ENCODE measurements at places on chromosomes 7 and 10.
A peak's percentile ranks its signal among the peaks of the same experiment; 100 is the strongest.

- no peak for DNase-seq
Measured at GRCh38 chr10:104581884-104582601, 59.0 kb upstream of the SORCS3 start.

DNA sequence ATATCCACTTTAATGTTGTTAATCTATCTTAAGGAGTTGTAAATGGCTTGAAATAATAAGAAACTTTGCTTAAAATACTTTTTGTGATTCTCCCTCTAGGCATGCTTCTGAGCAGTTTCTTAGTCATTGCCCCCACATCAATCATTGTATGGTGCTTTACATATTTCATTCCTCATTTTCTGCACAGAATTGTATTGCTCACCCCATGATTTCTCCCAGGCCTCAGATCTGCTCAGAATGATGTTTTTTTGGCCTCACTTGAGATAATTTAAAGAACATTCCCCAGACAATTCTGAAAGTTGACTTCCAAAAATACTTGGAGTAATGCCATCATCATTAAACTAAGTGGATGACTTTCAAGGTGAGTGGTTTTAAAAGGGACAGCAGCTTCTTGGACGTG lies 82.1 kb upstream of the PRPS1L1 start:
- no peak for DNase-seq

GRCh38 chr10:71708897-71709882 lies 10.4 kb downstream of the C10orf105 start:
- no peak for DNase-seq

GRCh38 chr10:114822444-114823076 lies 980 bp downstream of the FHIP2A start:
- DNase-seq = peak; percentile 86

DNA sequence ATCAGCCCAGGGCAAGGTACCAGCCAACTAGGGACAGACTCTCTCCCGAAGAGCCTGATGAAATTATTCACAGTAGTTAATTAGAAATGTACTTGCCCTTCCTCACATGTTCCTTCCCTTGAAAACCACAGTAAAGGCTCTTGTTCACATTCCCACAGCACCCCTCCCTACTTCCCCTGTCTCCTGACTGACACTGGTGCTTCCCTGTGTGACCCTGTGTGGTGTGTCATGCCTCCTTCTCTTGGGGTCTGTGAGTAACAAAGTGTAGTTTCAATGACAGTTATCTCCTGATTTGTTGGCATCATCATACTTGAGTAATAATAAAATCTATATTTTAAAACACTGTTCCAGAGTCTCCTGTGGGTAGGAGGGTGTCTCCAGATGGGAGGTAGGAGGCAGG lies 209.7 kb downstream of the ABCA13 start:
- no peak for DNase-seq

GRCh38 chr7:50346545-50347497 lies 42.3 kb downstream of the IKZF1 start:
- no peak for DNase-seq

- DNase-seq = peak; percentile 76
Measured at GRCh38 chr10:88728107-88728763, 22.2 kb downstream of the LIPK start.

DNA sequence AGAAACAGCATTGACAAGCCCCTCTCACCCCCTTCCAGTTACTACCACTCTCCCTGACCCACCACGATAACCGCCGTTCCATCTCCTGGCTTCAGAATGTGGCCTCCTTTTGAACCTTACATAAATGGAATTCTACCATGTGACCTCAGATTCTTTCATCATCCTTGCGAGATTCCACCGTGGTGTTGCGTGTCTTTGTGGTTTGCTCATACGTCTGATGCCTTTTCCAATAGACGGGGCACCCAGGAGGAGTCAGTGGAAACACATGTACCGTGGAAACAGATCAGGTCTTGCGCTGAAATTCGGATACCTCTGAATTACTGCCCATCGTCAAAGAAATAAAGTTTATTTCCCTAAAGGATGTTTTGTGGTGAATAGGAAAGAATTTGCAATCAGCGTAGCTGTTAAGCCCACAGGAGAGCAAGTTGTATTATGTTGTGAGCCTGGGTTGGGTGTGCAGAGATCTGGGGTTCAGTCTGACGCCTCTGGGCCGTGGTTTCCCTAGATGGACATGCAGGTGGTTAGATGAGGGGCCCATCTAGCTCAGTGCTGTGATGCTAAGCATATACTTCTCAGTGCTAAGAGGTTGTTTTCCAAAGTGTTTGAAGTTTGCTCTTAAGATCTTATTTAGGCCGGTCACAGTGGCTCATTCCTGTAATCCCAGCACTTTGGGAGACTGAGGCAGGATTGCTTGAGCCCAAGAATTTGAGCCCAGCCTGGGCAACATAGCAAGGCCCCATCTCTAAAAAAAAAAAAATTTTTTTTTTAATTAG lies 29.1 kb downstream of the GTF2IRD1 start:
- DNase-seq = no peak

DNA sequence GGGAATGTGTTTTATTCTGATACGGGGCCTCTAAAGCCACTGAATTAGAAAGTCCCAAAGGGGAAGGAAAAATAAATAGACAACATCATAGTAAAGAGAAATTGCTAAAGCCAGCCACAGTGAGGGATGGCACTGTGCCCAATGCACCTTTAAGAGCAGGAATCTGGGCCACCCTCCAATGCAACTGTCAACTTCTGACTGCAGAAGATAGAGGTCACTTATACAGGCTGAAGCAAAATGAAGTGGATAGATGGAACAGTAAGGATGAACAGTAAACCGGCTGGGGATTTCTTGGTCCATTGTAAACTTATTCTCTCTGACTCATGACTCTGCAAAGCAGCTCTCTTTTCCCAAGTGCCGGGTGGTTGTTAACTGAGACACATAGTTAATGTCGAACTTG lies 54.0 kb upstream of the KCNIP2 start:
- no peak for DNase-seq

GRCh38 chr10:85914720-85915119 lies 451.9 kb downstream of the GRID1 start:
- DNase-seq = no peak

DNA sequence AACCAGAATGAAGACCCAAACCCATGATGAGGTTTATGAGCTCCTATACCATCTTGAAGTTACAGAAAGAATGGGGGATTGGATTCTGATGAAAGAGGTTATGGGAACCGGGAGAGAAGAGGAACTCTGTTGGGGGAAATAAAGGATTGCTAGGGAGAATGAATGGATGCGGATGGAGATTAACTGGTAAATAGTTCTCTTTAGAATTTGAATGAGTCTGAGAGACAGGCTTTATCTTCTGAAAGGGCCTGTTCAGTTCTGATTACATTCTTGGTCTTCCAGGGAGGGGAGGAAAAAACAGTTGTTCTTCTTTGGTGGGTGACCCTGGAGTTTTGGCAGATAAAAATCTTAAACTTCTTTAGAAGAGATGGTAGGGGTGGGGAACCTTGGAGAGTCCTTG lies 13.9 kb downstream of the SUGCT start:
- no peak for DNase-seq

DNA sequence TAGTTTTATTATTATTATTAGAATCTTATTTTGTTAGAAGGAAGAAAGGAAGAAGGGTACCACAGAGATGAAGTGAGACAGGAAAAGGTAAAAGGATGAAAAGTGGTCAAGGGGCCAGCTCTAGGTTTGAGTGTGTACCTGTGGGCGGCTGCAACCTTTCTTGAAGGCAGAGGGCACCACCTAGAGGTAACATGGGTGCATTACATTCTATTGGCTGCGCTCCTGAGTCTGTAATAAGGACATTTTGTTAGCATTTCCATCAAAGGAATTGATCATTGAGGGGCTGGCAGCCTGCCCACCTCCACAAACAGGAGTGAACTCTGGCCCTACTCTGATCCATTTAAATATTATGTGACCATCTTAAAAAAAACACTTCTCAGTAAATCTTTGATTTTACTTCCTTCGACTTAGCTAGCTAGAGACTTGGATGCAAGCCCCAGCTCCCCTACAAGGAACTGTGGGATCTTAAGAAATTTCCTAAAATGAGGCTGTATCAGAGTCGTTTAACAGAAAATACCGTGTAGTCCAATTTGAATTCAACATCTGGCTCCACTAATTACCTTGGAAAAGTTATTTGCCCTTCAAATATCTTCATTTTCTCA lies 610.4 kb downstream of the IPMK start:
- DNase-seq = no peak

- DNase-seq = no peak
Measured at GRCh38 chr10:3969876-3970666, 185.1 kb upstream of the KLF6 start.

DNA sequence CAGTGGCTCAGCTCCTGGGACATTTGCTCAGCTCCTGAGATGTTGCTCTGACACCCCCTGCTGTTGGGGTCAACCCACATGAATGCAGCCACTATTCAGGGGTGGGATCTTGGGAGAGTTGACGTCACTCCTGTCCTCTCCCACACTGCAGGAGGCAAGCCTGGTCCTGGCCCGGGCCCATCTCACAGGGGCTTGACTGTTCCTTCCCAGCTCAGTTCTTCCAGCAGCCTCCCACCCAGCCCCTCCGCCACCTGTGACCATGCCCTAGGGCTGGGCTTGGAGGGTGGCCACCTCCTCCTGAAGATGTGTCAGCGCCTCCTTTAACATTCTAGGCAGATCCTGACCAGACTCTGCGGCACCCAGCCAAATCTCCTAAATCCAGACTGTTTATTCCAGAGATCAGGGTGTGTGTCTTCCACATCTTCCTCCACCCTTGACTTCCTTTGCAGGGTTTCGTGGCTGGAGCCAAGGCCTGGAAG lies 19.1 kb upstream of the OPALIN start:
- DNase-seq = no peak

GRCh38 chr7:84190016-84190705 lies 4.4 kb downstream of the SEMA3A start:
- no peak for DNase-seq

DNA sequence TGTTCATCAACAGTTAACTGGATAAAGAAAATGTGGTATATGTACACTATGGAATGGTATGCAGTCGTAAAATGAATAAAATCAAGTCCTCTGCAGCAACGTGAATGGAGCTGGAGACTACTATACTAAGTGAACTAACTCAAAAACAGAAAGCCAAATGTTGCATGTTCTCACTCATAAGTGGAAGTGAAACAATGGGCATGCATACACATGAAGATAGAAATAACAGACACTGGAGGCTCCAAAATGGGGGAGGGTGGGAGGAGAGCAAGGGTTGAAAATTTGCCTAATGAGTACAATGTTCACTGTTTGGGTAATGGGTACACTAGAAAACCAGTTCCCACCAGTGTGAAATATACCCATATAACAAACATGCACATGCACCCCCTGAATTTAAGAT lies 179.5 kb downstream of the ZWINT start:
- no peak for DNase-seq

DNA sequence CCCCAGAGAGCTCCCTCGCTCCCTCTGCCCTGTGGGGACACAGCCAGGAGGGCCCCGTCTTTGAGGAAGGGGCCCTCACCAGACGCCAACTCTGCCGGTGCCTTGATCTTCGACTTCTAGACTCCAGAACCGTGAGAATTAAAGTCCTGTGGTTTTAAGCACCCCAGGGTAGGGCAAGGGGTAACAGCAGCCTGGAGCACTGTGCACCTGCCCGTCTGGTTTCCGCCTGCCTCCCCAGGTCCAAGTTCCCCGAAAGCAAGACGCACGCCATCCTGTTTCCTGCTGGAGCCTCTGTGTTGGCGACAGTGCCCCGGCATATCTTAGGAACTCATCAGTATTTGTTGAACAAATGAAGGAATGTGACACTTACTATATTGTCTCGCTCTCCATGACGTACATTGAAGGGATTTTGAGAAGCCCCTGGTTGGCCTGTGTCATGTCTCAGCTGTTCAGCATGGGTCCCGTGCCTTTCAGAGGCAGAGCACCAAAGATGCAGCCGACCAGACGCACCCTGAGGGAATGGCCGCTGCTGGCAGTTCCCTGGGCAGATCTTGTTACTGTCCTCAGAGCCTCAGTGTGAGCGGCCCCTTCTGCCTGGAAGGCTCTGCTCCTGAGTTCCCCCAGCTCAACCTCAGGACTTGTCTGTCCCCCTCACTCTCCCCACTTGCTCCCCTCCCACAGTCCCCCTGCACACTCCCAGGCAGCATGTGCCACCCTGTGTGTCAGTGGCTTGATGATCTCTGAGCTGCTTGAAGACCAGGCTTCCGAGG lies 226.2 kb downstream of the TCERG1L start:
- peak; percentile 69 for DNase-seq

DNA sequence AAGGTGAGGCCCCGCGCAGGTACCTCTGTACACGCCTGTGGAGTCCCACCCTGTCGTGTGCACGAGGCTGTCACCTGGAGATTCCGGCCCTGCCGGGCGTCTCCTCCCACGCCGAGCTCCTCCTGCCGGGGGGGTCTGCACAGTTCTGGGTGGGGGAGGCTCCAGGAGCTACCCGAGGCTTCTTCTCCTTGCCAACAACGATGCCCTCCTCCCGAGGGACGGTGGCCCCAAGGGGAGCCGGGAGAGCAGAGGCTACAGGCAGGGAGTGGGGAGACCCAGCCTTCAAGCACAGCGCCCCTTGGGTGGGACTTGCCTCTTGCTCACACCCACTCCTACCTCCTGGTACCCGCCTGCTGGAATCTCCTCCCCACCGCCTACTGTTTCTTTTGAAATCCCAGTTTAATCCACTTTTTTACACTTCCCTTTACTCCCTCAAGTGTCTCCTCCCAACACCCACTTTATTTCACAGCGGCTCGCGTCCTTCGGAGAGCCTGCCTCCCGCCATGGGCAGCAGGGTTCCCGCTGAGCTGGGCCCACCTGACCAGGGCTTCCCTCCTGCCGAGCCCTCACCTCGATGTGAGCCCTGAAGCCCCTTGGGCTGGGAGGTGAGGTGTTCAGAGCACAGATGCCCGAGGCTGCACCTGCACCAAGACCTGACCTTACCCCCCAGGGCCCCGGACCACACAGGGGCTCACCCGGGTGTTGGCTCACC lies 338.1 kb downstream of the DNAJB6 start:
- DNase-seq = peak; percentile 71

GRCh38 chr7:16804674-16805439 lies at the start of gene AGR2:
Gene AGR2 (minus strand): TSS chr7:16804999. CDS start chr7:16801796, 3,203 bp downstream.
- no peak for DNase-seq

DNA sequence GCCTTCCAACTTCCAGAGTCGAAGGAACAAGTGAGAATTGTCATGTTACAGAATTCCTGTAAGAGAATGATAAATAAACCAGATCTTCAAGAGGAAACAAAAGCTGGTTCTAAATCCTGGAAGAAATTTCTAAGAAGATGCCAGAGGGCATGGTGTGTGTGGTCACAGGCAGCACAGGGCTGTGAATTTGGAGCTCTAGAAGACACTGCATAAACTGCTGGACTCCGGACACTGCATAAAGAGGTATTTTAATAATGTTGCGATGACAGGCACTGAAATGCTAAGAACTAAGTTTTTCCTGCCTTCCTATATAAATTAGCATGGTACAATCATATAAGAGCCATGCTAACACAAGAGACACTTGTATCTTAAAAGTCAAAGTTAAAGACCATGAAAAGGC lies 86.0 kb downstream of the LARP4B start:
- no peak for DNase-seq

DNA sequence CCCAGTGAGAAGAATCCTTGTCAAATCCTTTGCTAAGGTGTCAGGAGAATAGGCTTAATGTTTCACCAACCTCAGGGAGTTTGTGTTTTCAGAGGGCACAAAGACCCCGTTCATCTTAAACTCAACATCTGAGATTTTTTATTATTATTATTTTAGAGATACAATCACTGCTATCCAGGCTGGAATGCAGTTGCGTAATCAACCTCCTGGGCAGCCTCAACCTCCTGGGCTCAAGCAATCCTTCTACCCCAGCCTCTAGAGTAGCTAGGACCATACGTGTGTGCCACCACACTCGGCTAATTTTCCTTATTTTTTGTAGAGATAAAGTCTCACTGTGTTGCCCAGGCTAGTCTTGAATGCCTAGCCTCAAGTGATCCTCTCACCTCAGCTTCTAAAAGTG lies 599.2 kb downstream of the KCNMA1 start:
- no peak for DNase-seq

GRCh38 chr7:132532281-132532680 lies 44.0 kb downstream of the PLXNA4 start:
- no peak for DNase-seq
